ENCODE measurements at places on chromosomes 3 and 15.

GRCh38 chr3:30081904-30082303 lies 524.5 kb upstream of the TGFBR2 start:
- DNase-seq: no peak

DNA sequence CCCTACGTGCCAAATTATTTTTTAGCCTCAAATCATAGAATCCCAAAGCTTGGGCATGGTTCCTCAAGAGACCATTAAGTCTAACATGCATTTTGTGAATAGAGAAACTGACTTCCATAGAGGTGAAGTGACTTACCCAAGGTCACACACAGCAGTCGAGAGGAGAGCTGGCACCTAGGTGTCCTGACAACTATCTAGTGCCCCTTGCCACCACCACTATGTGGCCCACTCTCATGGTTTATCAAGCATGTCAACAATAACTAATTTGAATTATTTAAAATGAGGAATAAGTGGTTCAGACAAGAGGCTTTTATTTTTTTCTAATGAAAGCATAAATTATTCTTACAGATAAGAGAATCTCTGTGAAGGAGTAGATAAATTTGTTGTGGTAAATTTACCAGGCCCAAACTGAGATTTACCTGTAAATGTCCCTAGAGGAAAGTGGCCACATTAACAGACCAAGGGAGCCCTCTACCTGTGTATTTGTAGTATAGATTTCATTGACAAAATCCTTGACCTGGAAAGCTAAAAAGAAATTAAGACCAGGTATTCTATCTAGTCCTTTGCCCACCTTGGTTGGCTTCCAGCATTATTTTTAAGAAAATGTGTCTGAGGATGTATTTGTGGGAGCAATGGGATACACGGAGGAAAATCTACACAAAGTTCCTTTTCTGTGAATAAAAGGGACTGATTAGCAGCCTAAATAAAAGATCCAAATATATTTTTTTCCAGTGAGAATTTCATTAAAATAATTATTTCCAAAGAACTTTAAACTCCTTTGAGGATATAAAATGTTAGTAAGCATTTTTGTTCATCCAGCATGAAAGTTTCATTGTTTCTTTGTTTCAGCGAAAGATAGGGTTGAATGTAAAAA lies 49.1 kb downstream of the IQCH start:
- DNase-seq: no peak

DNA sequence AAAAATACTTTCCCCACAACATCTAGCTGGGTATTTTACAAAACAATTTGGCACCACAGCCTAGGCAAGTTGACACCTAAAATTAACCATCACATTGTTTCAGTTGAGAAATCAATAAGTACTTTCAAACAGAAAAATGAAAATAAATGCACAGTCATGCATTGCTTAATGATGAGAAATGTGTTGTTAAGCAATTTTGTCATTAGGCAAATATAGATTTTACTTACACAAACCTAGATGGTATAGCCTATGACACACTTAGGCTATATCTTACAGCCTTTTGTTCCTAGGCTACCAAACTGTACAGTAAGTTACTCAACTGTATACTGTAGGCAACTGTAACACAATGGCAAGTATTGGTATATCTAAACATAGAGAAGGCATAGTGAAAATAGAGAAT lies 608.6 kb upstream of the BCHE start:
- no peak for DNase-seq

- no peak for DNase-seq
Measured at GRCh38 chr15:98177966-98178592, 217.6 kb downstream of the ARRDC4 start.

DNA sequence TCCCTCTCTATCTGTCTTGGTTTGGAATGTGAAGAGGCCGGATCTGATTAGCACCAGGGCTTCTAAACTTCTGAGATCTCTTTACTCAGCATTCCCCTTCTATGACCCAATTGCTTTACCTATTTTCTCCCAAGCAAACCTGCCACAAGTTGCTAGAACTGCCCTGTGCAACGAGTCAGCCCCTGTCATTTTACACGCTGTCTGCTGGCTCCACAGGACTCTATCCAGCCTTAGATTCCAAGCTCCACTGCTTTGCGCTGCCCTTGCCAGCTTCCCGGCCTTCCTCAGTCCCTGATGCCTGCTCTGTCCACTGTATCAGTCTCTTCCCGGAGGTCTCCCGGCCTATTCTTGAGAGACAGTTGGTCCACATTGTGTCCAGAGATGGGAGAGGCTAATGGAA lies 12.3 kb downstream of the CEP19 start:
- no peak for DNase-seq

DNA sequence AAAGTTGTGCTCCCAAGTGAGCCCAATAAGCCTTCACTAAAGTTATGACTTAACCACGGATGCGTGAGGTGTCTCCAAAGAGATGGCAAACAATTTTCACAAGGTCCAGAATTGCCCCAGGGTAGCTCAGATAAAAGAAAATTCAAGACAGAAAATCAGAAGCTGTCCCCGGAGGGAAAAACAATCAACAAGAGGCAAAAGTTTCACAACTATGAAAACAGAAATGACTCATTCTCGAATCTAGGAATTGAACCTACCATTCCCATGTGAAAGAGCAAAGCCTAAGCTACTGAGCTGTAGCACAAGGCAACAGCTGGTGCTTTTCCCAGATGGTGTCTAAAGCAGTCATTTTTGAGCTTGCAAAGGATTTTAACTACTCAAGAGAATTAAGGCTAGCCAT lies 33.5 kb upstream of the MKRN3 start:
- no peak for DNase-seq

DNA sequence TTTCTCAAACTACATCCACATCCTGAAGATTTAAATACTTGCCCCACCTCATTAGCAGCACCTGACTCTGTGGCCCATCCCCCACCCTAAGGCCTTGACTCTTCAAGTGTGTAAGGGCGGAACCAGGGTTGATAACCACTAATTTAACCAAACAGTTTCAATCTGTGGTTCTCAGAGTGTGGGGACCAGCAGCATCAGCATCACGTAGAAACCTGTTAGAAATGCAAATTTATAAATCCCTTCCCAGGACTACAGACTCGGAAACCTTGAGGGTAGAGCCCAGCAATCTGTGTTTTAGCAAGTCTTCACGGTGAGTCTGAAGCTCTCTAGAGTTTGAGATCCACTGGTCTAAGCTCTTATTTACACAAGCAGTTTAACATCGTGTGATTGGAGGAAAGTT lies 12.4 kb downstream of the GNB4 start:
- DNase-seq: no peak

DNA sequence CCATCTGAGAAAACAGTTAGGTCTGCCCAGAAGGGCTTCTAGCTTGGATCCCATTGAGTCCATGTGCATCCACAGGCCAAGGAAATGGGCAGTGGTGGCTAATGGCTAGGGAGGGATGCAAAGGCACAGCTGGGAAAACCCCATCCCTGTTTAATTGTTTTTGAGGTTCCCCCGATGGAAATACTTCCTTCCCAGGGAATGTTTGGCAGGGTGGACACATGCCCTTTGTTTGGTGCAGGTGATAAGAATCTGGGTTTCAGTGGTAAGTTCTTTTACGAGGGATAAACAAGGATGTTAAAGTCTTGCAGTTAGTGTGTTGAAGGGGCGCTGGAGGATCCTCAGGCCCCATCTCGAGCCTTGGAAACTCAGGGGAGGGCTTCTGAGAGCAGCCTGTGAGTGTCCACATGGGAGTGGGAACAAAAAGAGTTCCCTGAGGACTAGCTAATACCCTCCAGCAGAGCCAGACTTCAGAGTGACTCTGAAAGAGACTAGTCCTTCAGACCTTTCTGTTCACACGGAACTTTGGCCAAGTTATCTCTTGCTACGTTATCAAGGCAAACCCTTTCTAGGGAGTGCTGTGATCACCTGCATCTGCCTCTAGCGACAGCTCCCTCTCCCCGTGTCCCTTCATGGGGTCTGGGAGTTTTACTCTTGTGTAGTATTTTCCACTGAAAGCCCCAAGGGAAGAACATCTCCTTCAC lies 17.4 kb downstream of the PTPRG start:
- no peak for DNase-seq

DNA sequence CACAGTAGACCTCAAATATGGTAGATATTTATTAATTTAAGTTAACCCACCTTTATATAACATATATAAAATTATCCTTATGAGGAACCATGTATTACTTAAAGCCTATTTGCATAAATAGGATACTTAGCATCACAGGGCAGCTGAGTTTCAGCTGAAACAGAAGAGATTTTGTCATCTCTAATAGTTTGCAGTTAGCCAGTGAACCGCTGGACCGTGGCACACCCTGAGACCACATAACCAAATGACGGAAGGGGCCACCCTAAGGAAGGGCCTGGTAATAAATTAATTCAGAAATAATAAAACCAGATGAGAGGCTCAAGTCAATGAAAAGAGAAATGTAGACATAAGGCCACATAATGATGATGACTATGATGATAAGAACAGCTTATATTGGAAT lies 107.7 kb downstream of the MYO5A start:
- no peak for DNase-seq

- no peak for DNase-seq
Measured at GRCh38 chr3:42123012-42123581, 31.9 kb downstream of the TRAK1 start.
